Endothelial cell of umbilical vein (primary cell): ENCODE measurements at places on chromosomes 4 and X.

DNA sequence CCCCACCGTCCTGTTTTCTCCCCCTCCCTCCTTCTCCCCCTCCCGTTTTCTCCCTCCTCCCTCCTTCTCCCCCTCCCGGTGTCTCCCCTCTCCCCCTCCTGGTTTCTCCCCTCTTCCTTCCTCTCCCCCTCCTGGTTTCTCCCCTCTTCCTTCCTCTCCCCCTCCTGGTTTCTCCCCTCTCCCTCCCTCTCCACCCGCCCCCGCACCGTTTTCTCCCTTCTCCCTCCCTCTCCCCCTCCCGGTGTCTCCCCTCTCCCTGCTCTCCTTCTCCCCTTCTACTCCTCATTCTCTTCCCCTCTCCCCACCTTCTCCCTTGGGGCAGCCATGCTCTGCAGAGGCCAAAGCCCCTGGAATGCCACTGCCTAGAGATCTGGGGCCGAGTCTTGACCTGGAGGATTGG, 12.2 kb downstream of the SH3TC1 start:
- no peak for DNase-seq

DNA sequence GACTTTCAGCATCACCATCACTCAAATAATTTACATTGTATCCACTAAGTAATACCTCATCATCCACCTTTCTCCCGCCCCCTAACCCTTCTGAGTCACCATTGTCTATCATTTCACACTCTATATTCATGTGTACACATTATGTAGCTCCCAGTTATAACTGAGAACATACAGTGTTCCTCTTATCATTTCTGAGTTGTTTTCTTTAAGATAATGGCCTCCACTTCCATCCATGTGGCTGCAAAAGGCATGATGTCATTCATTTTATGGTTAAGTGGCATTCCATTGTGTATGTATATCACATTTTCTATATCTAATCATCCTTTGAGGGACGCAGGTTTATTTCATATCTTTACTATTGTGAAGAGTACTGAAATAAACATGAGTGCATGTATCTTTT, 14.6 kb upstream of the NDST4 start:
- DNase-seq: no peak

- no peak for DNase-seq
These were observed 289.4 kb downstream of the INPP4B start for GRCh38 chr4:142556570-142557238.

GRCh38 chr4:82866706-82867385, 24.1 kb downstream of the SEC31A start:
- DNase-seq: no peak

- DNase-seq: peak; percentile 24
These were observed 519 bp downstream of the SLC25A4 start for GRCh38 chr4:185143601-185143969.

GRCh38 chr4:9781343-9782135, at the start of gene DRD5:
DRD5 (plus strand) TSS chr4:9781634; CDS start chr4:9782030, 396 bp downstream.
- no peak for DNase-seq

DNA sequence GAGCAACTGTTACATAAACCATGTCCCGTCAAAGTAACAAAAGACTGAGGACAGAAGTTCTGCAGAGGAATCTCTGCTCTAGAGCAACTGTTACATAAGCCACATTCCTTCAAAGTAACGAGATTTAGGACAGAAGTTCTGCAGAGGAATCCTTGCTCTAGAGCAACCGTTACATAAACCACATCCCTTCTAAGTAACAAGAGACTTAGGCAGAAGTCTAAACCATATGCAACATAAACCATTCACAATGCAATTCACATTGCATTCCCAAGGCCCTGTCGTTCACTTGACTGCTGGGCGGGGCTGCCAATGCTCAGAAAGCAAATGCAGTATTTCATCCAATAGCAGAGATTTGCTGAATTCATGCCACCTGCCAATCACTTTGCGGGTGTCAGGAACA, 124.4 kb upstream of the PUDP start:
- DNase-seq: no peak

DNA sequence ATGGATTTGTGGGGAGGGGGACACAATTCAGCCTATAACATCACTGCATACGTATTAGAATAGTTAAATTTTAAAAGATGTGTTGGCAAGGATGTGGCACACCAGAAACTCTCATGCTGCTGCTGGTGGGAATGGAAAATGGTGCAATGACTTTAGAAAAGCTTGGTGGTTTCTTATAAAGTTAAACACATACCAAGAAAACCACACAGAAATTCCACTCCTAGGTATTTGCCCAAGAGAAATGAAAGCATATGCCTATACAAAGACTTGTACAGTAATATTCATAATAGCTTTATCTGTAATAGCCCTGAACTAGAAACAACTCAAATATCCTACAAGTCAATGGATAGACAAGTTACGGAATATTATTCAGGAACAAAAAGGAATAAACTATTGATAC, 71.3 kb upstream of the PDHA1 start:
- DNase-seq: no peak

DNA sequence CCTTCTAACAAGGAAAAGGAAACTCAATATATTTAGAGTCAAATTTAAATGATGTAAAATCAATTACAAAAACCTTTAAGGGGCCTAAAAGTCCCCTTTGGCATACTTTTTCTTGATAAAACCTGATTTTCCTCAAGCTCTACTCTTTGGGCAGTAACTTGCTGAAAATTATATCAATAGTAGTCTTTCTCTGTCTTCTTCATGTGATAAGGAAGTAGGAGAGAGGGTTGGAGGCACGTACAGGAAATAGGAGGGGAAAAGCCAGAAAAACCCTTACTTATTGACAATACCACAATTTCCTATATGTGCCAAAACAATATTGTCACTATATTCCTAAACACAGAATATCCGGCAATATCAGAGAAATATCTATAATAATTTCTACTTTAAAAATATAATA, 9.6 kb downstream of the RHOH start:
- peak; percentile 10 for DNase-seq

GRCh38 chrX:97330151-97330550, 446.4 kb downstream of the RPA4 start:
- DNase-seq: no peak

DNA sequence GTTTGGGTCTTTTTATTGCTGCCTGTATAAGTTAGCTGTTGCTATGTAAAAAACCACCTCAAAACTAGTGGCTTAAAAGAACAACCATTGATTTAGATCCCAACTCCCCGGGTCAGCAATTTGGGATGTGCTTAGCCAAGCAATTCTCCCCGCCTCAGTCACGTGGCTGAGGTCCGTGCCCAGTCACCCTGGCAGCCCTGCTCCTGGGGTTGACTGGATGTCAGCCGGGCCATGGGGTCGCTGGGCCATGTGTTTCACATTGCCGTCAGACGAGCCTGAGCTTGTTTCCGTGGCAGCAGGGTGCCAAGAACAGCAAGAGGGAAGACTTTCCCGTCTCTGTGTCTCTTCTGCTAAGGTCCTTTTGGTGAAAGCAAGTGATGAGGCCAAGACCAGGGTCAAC, 345.7 kb upstream of the FAT1 start:
- no peak for DNase-seq

- peak; percentile 5 for DNase-seq
These were observed 651.4 kb downstream of the IQCM start for GRCh38 chr4:149164282-149164681.

- no peak for DNase-seq
These were observed 949.0 kb downstream of the C4orf33 start for GRCh38 chr4:130044788-130045531.

DNA sequence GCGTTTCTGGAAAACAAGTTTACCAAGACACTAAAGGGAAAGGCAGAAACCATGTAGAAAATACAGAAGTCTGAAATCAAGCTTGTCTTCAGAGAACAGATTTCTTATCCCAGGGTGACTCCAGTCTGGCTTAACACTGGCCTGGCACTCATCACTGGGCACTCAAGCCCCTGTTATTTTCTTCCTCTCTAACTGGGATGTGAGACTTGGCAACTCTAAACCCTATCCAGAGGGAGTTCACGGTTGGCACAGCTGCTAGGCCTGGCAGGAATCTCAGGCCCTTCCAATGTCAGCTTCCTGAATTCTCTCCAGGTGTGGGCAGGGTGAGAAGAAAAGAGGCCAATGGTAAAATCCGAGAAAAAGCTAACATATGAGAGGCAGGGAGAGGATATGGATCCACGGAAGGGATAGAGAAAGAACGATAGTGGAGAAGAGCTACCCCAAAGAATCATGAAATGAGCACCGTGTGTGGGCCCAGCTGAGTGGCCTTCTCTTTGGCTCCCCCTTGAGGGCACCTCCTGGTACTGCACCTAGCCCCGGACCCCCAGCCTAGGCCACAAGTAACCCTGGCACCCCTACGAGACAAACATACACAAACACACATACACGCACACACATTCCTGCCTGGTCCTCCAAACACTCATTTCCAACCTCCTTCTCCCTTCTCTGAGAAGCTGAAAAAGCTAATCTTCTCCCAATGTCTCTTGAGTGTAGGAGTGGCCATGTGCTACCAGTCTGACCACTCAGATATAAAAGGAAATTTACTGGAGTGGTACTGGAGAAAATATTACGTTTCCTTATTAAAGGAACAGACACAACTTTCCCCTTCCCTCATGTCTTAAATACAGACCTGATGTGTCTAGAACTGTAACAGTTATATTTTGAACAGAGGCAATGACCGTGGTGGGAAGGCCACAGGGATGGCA, 16.6 kb upstream of the PTCHD1 start:
- peak; percentile 19 for DNase-seq

DNA sequence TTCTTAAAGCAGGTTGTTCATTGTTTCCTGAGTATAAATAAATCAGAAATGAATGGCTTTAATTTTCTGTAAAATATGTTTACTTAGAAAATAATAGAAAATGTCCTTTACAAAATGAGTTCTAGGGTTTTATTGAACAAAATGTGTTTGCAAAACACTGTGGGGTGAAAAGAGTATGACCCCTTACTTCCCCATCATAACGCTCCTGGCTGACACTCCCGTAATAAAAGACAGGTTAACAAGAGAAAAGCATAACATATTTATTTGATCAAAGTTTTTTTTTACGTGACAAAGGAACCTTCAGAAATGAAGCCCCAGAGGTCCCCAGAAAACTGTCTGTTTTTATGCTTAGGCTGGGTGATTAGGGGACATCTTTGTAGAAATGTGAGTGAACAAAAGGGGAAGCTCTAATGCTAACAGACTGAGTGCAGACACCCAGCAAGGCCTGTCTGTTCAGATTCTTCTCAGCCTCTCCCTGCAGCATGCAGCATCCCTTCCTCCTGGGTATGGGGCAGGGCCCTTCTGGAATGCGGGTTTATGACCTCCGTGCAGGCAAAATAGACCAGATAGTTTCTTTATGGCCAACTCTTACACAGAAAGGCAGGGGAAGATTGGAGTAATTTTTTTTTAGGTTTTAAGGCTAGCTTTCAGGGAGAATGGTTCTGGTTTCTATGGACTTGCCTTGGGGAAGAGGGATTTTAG, 26.1 kb downstream of the ZFP42 start:
- no peak for DNase-seq

DNA sequence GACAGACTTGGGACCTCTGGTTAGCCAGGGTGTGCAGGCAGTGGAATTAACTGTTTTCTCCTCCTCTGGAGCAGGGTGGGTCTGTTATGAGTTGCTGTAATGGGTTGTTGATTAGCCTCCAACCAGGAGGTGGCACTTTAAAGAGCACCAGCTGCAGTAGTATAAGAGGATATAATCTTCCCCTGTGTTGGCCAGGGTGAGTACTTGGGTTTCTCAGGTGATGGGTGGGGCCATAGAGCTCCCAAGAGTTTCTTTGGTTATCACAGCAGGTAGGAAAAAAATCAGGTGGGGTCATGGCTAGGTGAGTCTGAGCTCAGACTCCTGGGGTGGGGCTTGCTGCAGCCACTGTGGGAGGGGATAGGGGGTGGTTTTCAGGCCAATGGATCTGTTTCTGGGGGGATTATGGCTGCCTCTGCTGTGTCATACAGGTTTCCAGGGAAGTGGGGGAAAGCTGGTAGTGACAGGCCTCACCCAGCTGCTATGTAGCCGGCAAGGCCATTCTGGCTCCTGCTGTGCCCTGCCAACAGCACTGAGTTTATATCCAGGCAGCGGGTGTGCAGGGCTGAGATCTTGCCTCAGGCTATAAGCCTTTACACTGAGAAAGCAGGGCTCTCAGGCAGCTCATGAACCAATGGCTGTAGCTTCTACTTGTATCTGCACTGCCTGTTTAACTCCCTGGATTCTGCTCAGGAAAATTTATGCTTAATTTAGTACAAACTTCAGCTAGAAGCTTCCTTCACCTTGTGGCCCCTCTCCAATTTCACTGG, 70.1 kb downstream of the CCNG2 start:
- no peak for DNase-seq

- no peak for DNase-seq
These were observed 193.1 kb upstream of the GPC4 start for GRCh38 chrX:133608406-133608805.
